ENCODE measurements at places on chromosomes 11 and 22.

DNA sequence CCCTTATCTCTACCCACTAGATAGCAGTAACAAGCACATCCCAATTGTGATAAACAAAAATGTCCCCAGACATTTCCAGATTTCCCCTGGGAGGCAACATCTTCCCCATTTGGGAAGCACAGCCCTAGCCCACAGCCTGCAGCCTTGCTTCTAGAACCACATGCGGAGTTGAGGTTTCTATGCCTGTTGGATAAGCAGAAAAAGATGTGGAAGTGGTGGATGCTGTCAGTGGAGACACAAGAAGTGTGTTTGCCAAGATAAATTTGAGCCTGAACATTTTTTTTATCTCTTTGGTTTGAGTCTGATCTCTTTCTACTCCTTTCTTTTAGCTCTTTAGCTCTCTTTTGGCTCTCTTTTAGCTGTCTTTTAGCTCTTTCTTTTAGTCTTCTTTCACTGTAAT, 884.5 kb downstream of the NTM start:
- no peak for DNase-seq

DNA sequence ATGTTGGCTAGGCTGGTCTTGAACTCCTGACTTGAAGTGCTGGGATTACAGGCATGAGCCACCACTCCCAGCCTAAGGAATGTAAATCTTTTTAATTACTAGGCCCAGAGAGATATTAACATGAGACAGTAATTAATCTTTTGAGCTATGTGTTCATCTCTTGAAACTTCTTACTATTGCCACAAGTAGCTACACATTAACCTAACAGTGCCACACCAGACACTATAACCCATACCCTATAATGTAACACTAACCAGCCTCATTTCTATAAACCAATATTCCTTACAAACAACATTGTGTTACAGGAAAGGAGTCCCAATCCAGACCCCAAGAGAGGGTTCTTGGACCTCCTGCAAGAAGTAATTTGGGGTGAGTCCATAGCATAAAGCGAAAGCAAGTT, 8.0 kb upstream of the COX8A start:
- no peak for DNase-seq

- no peak for DNase-seq
Measured at GRCh38 chr11:122917311-122917710, 34.8 kb downstream of the JHY start.

- DNase-seq: peak; percentile 35
Measured at GRCh38 chr11:72813740-72814285, 398 bp upstream of the ATG16L2 start.

GRCh38 chr22:42963231-42963595, 51.7 kb downstream of the PACSIN2 start:
- DNase-seq: no peak

GRCh38 chr11:69934861-69935494, 115.8 kb upstream of the FGF3 start:
- no peak for DNase-seq

GRCh38 chr22:40660730-40661129, 18.6 kb upstream of the MCHR1 start:
- no peak for DNase-seq
